ENCODE measurements at places on chromosomes 12 and 14.

DNA sequence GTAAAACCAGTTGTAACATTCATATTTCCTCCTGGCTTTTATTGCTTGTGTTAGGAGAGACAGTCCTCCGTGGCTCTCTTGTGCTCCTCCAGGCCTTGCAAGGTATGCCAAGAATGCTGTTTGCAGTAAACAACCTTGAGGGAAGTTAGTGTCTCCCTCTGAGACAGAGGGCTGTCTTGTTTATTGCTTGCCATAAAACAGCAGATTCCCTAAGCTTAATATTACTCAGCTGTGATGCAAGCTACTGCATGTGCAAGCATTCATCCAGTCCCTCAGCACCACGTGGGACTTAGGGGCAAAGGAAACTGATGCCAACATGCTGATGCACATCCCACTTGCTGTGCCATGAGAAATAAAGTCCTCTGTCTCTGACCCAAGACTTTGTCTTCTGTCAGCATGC, 6.6 kb downstream of the POMT2 start:
- peak; percentile 78 for DNase-seq

GRCh38 chr14:32509632-32510187, 180.6 kb downstream of the AKAP6 start:
- peak; percentile 94 for DNase-seq

DNA sequence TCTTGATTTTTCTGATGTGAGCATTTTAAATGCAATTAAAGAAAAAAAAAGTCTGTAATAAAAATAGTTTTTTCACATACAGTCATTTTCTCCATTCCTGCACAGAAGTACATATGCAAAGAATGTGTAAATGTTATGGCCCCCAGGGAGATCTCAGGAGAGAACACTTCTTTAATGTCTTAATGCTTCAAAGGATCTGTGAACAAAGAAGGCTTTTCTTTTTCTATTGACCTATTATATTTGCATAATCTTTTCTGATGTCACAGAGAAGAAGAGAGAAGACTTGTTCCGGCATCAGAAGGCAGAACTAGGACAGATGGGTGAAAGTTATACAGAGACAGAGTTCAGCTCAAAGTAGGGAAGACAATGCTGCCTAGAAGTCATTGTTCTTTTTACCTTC, 413.5 kb upstream of the STXBP6 start:
- DNase-seq: no peak

DNA sequence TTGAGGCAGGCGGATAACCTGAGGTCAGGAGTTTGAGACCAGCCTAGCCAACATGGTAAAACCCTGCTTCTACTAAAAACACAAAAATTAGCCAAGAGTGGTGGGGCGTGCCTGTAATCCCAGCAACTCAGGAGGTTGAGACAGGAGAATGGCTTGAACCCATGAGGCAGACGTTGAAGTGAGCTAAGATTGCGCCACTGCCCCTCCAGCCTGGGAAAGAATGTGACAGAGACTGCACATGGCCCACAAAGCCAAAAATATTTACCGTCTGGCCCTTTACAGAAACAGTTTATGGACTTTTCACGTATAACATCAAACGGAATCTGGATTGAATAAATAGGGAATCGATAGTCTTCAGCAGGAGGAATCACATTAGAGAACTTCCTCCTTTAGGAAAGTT, 3.5 kb downstream of the RSRC2 start:
- peak; percentile 80 for DNase-seq

- no peak for DNase-seq
Observed at GRCh38 chr14:89629383-89629782, 212.3 kb upstream of the FOXN3 start.

GRCh38 chr12:111597831-111598636, 1.1 kb downstream of the ATXN2 start:
- peak; percentile 45 for DNase-seq

DNA sequence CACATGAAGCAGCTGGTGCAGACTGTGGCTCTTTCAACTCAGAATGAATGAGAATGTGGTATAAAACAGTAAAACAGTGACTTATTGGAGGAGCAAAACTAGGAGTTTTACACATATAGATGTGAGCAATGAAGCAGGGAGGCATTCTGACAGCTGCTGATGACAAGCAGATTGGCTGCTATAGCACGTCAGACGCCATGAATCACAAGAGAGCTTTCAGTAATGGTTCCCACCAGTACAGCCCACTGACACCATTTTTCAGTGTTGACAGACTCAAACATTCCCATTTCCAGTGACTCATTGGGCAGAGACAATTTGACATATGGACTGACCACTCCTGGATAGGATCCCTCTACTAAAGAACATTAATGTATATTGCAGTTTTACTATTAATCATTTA, 24.6 kb upstream of the FSCB start:
- DNase-seq: no peak

DNA sequence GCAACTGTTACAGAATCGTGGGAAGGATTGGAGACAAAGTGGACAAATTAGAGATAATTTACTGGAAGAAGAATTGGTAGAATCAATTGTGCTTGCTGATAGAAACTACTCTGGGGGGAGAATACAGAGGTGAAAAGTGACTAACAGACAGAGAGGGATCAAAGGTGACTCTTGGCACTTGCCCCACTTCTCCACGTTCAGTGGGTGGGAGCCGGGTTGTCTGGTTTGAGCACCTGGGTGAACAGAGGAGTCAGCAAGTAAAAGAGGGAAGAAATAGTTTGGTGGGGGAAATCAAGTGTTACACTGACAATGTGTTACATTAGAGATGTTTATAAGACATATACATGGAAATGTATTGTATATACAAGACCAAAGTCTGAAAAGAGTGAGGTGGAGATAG, 69.1 kb downstream of the PPP2R5E start:
- no peak for DNase-seq

DNA sequence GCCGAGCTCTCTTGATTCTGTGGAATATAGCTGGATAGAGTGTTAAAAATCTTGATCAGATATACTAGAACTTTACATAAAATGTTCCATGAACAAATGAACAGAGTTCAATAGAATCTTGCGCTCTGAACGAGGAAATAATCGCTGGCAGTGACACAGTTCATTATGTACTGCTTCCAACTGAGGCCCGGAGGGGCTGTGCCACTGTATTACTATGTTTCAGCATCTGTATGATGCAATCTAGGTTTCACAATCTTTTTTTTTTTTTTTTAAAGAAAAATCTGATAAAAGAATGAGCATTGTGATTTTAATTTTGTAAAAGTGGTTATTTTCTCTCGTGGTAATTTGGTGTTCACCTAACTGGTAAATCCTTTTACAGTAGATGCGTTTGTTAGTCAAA, 77.2 kb downstream of the FERMT2 start:
- peak; percentile 79 for DNase-seq

- peak; percentile 7 for DNase-seq
Observed at GRCh38 chr12:120012067-120012621, 23.1 kb downstream of the BICDL1 start.

- DNase-seq: no peak
Observed at GRCh38 chr14:82785756-82786482, 1252.3 kb upstream of the SEL1L start.

DNA sequence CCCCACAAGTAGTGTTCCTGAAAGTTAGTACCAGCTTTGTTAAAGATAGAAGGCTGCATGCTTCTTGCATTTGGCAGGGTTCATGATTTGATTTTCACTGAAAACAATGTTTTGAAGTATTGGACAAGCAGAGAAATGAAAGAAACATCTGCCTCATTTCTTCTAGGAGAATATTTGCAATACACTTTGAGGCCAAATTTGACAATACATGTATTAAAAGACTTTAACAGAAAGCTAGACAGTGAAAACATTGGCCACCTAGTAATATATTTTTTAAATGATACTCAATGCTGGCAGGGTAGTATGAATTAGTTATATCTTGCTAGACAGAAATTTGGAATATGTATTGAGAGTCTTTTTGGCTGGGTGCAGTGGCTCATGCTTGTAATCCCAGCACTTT, 68.5 kb downstream of the GCH1 start:
- no peak for DNase-seq

GRCh38 chr12:107263980-107264379, 170.6 kb upstream of the CRY1 start:
- DNase-seq: no peak

- no peak for DNase-seq
Observed at GRCh38 chr12:93403988-93404803, 26.5 kb downstream of the NUDT4 start.

DNA sequence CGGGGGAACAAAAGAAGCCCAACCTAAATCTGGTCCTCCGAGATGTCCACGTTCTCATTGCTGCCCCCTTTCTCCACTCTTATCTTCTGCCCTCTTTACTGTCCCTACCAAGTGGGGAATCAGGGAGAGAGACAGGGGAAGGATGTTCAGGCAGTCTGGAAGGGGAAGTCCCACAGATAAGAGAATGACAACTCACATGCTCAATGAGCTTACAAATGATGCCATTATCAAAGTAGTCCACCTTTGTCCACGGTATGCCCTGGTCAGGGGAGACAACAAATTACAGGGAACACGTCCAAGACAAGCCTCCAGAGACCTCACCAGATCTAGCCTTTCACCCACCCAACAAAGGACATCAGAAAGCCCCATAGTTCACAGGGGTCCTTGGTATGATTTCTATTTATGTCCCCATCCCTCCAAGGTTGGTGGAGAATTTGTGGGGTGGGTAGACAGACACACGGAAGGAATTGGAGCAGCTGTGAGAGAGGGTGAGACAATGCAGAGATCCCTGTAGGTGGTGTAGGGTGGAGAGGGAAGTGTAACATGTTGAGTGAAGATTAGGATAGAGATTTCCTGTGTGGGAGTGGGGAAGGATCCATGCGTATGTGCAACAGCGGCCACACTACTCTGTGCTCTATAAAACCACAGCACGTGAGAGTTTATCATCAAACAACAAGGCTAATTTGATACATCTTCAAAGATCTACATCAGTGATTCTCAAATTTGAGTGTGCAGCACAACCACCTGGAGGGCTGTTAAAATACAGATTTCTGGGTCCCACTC, 10.7 kb downstream of the MYO1A start:
- DNase-seq: no peak

- DNase-seq: no peak
Observed at GRCh38 chr14:105500726-105501101, 9.7 kb downstream of the TEDC1 start.

GRCh38 chr14:76884394-76884793, 58.2 kb downstream of the LRRC74A start:
- DNase-seq: no peak

GRCh38 chr14:50897658-50898175, 25.9 kb downstream of the ABHD12B start:
- DNase-seq: no peak

GRCh38 chr12:18753481-18754123, 15.7 kb downstream of the CAPZA3 start:
- DNase-seq: no peak

DNA sequence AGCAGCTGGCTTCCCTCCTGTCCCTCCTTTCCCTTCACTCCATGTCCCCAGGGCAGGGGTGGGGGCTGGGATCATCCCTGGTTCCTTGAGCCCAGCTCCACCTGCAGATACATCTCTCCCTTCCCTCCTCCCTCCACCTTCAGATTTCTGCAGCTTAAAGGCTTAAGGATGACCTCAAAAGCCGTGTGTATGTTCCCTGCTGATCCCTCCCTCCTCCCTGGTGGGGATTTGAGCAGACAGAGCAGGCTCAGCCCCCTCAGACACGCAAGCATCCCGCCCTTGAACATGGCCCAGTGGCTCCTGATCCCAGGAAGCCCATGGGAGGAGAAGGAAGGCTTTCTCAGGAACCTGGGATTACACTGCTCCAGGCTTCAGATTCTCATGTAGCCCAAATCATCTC, 82.9 kb upstream of the RIN3 start:
- no peak for DNase-seq

GRCh38 chr12:70691018-70691672, 53.9 kb upstream of the PTPRB start:
- no peak for DNase-seq

DNA sequence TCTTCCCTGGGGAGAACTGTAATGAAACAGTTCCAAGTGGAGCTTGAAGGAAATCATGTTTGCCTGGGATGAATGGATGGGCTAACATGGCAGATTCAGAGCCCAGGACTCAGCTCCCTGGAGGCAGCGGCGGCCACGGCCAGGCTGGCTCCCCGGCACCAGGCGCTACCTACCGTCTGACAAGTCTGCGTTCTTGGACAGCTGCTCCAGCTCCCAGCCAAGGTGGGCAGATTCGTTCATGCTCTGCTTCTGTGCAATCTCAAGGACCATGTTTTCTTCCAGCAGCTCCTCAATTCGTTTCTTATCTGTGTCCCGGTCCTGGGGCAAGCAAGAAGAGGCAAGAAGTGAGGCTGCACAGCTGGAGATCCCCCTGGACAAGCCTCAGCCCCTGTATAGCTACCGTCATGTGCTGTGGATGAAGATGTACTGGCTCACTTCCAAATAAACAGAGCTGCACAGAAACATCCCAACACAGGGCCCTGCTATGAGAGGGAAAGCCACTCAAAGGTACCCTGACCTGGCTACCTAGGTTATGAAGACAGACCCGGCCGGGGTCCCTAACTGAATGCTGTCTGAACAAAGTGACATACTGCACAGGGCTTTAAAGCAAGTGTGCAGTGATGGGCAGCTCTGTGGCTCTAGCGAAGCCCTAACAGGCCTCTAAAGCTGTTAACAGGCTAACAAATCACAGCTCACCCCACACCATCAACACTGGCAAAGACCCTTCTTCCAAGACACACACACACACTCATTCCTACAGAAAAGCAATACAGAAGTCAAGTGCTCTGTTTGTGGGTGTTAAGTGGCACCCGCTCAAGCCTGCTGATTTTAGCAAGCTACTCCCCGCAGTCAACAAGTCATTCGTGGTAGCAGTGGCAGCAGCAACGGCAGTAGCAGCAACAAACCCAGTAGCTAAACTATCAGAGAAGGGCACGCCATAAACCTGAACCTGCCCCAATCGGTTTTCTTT, 80.4 kb upstream of the GPR68 start:
- DNase-seq: no peak

DNA sequence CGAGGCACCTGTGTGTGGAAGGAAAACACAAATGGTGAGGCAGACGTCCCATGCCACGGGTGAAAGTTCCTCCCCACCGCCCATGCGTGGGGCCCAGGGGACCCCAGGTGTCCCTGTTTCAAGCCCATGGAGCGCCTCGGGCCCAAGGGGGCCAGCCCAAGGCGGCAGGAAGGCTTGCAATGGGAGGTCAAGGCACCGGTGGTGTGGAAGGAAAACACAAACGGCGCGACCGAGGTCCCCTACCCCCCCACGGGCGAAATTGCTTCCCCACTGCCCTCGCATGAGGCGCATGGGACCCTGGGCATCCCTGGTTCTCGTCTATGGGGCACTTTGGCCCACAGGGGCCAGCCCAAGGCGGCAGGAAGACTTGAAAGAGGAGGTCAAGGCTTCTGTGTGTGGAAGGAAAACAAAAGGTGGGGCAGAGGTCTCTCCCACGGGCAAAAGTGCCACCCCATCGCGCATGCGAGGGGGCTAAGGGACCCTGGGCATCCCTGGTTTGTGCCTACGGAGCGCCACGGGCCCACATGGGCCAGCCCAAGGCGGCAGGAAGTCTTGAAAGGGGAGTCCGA, 379.4 kb downstream of the ALG10 start:
- DNase-seq: no peak

DNA sequence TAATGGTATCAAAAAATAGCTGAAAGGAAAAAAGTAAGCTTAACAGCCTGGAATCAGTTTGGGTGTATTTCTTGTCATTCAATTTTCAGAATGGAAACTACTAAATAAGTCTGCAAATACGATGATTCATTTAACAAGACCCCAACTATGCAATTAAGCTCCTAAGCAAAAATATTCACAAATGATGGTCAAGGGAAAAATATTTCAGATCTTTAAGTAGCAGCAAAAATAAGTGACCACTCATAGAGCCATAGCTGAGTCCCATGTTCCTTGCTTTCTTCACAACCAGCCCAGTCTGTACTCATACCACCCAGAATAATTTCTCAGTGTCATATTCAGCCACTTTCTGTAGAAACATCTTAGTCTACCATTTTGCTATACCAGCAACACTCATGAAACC, 185.4 kb downstream of the PPM1H start:
- DNase-seq: no peak
